ENCODE measurements at places on chromosomes 1 and 21.

- no peak for DNase-seq
These were observed 43.3 kb upstream of the DIRAS3 start for GRCh38 chr1:68093737-68094136.

GRCh38 chr1:161511018-161511755 lies 5.9 kb downstream of the FCGR2A start:
- DNase-seq = no peak

DNA sequence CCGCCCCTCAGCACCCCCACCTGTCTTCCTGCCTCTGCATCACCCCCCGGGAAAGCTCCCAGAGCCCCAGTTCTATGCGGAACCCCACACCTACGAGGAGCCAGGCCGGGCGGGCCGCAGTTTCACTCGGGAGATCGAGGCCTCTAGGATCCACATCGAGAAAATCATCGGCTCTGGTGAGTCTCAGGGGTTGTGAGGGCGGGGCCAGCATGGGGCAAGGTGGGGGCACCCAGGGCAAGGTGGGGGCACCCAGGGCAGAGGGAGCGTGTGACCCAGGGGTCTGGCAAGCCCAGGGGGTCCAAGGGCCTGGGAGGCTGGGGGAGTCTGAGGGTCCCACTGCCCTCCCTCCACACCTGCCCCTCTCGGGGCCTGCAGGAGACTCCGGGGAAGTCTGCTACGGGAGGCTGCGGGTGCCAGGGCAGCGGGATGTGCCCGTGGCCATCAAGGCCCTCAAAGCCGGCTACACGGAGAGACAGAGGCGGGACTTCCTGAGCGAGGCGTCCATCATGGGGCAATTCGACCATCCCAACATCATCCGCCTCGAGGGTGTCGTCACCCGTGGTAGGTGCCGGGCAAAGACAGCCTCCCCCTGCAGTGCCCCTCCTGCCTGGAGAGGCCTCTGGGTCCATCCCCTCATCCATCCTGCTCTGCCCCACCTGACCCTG lies 34.1 kb downstream of the EPHA8 start:
- DNase-seq = no peak

DNA sequence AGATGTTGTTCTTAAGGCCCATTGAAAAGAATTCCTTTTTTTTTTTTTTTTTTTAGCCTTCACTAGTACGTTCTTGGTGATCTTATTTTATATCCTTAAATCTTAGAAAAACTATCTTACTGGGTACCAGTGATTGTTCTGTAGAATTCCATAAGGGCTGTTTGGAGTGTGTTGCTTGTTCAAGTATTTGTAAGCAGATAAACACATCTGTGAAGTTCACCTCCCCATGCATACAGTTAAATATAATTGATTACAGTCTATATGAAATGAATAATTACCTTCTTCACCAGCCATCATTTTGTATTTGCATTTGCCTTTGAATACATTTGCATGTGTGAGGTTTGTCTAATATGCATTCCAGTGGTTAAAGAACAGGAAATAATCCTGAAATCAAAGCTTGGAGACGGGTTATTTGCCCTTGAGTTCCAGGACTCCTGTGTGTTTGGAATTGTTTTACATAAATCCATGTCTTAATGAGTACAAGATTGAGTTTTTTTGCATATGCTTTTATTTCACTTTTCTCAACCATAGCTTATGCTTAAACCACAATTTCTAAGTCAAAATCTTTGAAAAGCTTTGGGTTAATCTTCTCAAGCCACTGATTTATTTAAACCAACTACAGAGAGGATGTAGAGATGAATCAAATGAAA lies 73.1 kb downstream of the VPS13D start:
- DNase-seq = no peak

DNA sequence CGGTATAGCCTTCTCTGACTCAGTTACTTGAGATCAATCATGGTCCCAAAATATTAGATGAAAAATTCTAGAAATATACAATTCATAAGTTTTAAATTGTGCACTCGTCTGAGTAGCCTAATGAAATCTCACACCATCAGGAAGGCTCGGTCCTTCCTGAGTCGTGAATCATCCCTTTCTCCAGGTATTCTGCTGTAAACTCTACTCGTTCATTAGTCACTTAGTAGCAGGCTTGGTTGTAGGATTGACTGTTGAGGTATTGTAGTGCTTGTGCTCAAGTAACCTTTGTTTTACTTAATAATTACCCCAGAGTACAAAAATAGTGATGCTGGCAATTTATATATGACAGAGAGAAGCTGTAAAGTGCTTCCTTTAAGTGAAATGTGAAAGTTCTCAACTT lies 238.7 kb downstream of the OLFM3 start:
- DNase-seq = no peak

GRCh38 chr1:15323351-15323988 lies 76.4 kb downstream of the FHAD1 start:
- no peak for DNase-seq

DNA sequence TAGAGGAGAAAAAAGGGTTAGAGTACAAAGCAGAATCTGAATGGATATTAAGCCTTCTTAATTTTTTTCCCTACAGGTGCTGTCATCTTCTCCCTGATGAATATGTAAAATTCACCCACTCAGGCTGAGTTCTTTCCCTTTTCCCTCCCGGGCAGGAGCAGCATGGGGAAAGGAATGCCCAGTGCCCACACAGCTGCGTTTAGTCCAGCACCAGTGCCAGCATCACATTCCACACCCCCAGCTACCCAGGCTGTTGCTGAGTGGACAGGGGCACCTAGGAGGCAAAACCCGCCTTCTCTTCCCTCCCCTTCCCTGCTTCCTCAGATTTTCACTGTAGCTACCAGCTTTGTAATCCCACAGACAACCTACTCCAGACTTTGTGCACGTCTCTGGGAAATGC lies 3.4 kb upstream of the CADM3 start:
- DNase-seq = no peak

DNA sequence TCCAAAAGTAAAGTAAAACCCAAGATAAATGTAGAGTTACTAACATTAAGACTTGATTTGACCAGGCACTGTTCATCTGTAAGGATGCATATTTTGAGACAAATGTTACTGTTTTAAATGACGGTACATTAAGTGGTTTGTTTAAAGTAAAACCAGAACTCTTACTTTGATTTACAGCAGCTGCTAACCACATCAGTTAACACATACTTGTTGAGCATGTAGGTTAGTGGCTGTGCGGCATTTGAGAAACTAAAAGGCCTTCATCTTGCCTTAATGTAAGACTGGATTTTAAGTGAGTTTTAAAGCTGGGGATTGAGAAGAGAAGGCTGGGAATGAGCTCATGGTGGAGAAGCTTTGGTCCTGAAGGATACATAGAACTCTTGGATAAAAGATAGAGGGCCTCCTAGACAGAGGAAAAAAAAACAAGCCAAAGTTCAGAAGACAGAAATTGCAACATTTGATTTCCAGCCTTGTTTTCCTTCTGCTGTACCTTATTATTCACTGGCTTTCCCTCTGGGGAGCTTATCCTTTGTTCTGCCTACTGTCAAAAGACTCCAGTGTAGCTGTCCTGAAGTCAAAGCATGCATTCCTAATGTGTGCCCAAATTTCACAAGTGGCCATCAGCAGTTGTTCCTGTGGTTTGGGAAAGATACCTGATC lies 66.6 kb downstream of the MTR start:
- no peak for DNase-seq

DNA sequence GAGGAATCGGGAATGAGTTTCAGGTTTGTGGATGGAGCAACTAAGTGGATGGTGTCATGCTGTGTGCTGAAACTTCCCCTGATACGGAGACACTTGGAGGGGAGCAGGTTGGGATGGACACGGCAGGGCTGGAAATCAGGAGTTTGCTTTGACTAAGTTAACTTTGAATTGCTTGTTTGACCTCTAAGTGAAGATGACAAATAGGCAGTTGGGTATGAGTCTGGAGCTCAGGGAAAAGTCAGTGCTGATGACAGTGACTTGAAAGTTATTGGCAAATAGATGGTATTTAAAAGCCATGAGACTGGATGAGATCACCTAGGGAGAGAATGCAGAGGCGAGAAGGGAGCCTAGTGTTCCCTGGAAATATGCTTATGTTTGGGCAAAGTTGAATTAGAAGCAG lies 12.8 kb upstream of the ZSCAN20 start:
- DNase-seq = no peak

DNA sequence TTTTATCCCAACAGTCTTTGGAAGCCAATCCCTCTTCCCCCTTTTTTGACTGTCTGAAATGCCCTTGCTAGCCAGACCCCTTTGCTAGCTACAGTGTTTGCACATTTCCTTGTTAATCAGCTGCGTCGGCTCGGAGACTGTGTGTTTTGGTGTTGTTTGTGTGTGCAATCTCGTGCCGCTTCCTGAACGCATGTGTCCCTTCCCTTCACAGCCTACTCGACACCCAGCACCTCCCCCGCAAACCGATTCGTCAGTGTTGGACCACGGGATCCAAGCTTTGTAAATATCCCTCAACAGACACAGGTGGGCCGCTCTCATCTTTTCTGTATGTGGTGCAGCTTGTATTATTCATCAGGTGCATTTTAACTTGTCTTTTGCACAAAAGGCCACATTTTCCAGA lies 298.7 kb downstream of the TM2D1 start:
- DNase-seq = no peak

DNA sequence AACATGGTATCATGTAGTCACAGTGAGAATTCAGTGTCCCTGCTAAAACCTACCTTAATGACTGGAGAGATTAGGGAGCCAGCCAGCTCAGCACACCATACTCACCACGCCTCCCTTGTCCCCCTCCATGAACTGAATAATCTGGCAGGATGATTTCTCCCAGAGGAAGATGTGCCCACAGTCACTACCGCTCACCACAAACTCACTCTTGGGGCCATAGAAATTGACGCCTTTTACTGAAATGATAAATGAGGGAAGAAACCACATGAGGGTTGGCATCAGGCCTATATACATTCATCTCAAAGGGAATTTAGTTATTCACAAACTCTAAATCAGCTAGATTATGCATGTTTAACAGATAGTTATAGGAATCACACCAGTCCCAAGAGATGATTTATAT lies 17.4 kb downstream of the PEA15 start:
- no peak for DNase-seq

GRCh38 chr1:82492159-82492558 lies 691.4 kb downstream of the ADGRL2 start:
- no peak for DNase-seq

GRCh38 chr21:44093761-44094160 lies 13.4 kb upstream of the PWP2 start:
- DNase-seq = no peak

DNA sequence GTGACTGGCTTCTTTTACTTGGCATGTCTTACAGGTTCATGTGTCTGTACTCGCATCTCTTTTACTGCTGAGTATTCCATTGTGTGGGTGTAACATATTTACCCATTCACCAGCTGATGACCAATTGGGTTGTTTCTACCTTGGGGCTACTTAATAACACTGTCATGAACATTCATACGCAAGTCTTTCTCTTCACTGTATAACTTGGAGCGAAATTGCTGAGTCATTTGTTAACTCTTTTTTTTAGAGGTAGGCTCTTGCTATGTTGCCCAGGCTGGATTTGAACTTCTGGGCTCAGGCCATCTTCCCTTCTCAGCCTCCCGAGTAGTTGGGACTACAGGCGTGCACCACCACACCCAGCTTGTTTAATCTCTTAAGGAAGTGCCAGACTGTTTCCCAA lies 6.5 kb downstream of the PYCR2 start:
- no peak for DNase-seq

GRCh38 chr1:114671939-114672275 lies 2.1 kb upstream of the DENND2C start:
- DNase-seq = no peak

All from esophagus squamous epithelium (tissue), 5 donors.